Stromal cell of bone marrow (primary cell): ENCODE measurements at places on chromosomes 7 and 10.
A peak's percentile ranks its signal among the peaks of the same experiment; 100 is the strongest.

DNA sequence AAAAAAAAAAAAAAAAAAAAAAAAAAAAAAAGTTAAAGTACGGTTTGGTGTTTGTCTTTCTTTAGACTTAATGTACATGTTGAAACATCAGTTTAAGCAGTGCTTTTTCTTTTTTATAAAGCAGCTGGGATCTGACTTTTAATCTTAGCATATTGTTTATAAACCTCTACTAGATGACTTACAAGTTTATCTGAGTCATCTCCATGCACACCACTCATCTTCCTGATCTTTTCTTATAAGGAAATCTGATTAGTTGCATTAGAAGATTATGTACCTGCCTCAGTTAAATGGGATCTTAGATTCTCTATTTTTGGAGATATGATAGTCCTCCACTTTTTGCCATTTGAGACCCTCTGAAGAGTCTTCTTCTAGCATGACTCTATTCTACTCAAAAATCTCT lies 391.9 kb upstream of the LRGUK start:
- no peak for DNase-seq

GRCh38 chr7:42876182-42877068 lies 35.4 kb downstream of the C7orf25 start:
- peak; percentile 54 for DNase-seq

DNA sequence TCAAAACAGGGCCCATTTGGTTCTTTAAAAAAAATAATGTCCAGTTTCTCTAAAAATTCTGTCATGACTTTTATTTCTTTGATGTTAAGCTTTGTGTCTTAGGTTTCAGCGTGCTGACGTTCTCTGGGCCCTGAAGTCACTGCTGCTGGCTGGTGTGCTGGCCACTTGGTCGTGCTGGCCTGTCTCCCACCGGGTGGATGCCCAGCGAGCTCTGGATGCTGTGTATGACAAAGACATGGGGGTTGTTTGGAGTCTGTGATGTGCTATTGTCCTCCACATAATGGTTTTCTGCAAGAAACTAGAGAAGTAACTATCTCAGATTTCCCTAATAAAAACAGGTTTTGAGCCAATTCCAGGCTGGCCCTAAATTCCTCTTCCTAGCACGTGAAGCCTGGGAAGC lies 9.5 kb upstream of the IDI2 start:
- DNase-seq: no peak

DNA sequence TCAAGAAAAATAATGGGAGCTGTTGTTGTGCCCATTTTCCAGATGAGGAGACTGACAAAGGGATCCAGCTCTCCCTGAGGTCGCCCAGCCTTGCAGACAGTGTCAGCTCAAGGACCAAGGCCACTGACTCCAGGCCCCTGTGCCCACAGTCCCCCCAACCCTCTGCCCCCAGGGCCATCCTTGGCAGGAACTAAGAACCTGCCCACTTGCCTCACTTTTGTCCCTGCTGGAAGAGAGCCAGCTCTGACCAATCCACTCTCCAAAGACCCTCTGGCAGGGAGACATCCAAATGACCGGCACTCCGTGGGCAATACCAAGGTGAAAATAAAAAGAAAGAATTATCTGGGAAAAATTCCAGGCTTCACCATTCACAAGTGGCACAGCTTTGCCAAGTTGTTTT lies 101.3 kb downstream of the TCERG1L start:
- no peak for DNase-seq

- no peak for DNase-seq
These were observed 718 bp upstream of the UMAD1 start for GRCh38 chr7:7639847-7640220.

DNA sequence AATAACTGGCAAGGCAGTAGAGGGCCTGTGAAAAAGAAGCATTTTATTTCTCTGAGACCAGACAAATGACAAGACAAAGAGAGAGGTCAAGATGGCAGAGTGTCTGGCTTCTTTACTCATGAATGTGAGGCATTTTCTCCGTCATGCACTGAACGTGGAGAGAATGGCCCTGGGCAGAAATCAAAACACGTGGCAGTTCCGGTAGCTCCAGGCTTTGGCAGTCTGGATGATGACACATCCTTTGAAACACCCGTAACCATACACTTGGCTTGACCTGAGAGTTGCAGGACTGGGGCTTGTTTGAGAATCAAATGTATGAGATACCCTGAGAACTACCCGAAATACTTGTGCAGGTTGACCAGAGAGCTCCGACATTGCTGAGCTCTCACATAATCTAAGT lies 537.6 kb downstream of the ACTR3B start:
- DNase-seq: no peak

DNA sequence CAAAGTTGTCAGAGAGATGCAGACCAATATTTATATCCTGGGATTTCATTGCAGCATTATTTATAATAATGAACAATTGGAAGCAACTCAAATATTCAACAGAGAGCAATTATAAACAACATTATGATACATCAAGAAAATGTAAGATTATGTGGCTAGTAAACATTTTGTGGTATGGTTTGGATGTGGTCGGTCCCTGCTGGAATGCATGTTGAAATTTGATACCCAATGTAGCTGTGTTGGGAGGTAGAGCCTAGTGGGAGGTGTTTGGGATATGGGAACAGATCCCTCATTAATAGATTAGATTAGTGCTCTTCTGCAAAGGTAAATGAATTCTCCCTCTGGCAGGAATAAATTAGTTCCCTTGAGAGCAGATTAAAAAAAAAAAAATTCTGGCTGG lies 350.9 kb downstream of the ANKRD30A start:
- no peak for DNase-seq

DNA sequence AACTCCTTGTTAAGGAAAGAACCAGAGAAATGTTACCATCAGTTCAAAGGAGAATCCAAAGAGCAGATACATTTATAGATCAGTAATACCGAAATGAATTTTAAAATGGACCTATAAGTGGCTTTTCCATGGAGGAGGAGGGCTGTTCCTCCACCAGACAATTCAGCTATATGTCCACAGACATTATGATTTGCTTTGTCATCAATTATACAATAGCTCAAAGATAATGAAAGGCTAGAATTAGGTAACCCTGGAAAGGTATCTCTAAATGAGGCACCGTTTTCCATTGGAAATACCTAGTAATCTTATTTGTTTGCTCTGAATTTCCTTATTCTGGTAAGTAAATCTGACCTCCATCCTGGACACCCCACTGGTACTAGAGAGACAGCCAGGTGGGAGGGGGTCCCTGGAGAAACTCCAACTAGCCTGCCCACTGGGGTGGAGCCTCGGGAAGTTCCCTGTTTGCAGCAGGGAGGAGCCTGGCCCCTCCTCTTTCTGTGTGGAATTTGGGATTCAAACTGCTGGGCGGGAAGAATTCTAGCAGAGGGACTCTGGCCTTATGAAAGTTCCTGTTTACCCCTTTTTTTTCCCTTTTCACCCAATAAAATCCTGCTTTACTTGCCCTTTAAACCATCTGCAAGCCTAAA lies 218.0 kb downstream of the PHF14 start:
- DNase-seq: no peak

- no peak for DNase-seq
These were observed 9.2 kb downstream of the GNA12 start for GRCh38 chr7:2834748-2835441.

DNA sequence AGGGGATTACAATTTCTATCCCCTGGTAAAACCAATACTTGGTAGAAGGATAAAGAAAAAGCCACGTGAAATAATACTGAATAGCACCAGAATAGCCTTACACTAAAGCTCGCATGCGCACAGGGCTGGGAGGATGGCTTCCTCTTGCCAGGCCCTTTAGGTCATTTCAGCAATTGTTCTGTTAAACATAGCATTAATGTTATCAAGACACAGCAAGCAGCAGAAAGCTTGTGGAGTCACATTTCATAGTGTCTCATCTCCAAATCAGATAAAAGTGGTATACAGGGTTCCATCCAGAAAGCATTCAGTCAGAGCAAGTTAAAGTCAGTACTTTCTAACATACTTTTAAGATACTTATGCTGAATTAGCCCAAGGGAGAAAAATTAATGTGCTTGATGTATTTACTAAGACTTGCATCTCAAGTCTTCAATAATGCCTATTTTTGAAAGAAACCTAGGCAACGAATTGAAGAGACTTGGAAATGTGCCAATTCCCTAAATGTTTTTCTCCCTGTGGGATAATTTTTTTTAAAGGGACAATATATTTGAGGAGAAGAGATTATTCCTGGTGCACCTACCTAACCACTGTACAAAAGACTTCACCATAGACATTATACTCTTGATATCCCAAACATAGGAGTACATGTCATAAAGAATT lies 14.3 kb upstream of the NPM3 start:
- DNase-seq: no peak

- DNase-seq: no peak
These were observed 46.5 kb downstream of the TSPAN15 start for GRCh38 chr10:69497611-69498390.

DNA sequence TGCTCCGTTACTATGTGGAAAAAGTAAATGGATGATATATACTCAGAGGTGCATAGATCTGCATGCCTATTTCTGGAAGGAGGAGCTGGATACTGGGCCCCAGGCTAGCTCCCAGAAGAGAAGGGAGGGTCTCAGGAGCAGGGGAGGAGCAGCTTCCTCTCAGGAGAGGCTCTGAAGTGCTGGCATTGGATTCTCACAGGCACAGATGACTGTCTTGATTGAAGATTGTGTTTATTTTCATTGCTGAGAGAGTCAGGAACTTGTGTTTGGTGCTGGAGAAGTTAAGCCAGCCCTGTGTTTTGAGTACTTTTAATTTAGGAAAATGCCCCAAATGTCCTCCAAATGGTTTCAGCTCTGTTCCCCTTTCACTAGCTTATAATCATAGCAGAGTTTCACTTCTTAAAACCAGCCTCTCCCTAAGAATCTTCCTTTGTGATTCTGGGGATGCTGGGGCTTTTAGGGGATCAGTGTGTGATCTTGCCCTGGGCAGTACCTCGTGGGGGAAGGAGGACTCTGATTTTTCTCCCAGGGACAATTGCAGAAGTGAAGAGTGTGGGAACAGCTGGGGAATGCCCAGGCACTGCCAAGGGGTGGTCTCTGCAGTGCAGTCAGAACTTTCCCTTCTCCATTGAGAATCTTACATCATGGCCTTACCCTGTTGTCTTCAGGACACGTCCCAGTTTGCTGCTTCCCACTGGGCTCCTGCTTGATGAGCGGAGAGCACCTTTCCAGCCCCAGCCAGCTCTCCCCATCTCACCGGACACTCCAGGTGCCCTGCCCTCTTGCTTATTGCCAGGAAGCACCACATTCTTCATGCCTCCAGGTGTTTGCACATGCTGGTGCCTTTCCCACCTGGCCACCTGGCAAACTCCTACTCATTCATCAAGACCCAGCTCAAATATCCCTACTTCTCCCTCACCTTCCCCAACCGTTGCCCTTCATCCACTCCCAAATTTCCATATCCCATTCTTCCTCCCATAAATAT lies 102.8 kb downstream of the ARHGAP22 start:
- DNase-seq: no peak

GRCh38 chr10:89085153-89085552 lies 94.6 kb downstream of the FAS start:
- no peak for DNase-seq

- no peak for DNase-seq
These were observed 116.8 kb upstream of the SH2B2 start for GRCh38 chr7:102169651-102170392.

GRCh38 chr10:46285300-46285699 lies 1.5 kb upstream of the ANTXRL start:
- DNase-seq: no peak

- no peak for DNase-seq
These were observed 174.4 kb downstream of the ARID5B start for GRCh38 chr10:62075912-62076311.

GRCh38 chr10:131654471-131655087 lies 246.2 kb upstream of the PPP2R2D start:
- no peak for DNase-seq

DNA sequence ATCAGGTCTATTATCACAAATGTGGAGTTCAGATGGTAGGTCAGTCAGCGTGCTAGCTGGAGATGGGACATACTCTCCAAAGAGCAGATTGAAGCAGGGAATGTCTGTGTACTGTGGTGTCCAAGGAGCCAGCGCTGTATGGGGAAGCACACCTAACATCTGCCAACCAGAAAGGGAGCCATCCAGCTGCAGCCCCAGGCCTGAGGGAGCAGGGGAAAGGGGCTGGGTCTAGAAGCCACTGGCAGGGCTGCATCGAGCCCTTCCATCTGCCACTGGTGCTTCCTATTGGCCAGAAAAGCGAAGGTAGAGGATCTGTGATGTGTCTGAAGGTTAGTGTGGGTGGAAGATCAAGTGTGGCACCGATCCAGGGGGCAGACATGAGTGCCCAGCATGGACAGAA lies 8.0 kb upstream of the RAMP3 start:
- no peak for DNase-seq

- no peak for DNase-seq
These were observed 138.7 kb downstream of the FAM204A start for GRCh38 chr10:118203461-118203860.

DNA sequence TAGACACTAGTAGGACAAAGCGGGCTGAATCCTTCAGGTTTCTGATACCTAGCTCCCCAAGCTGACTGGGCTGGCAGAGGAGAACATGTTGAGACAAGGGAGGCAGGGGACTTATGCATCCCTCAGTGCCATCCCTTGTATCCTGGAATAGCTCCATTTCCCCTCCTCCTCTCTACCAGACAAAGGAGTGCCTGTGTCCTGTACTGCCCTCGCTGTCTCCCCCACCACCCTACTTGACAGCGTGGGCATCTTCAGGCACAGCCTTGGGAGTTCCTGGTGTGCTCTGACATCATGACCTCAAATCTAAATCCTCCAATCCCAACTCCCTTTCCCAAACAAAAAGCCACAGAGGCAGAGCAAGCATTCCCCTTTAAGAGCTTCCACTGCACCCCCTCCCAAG lies 9.0 kb downstream of the SFXN3 start:
- no peak for DNase-seq

DNA sequence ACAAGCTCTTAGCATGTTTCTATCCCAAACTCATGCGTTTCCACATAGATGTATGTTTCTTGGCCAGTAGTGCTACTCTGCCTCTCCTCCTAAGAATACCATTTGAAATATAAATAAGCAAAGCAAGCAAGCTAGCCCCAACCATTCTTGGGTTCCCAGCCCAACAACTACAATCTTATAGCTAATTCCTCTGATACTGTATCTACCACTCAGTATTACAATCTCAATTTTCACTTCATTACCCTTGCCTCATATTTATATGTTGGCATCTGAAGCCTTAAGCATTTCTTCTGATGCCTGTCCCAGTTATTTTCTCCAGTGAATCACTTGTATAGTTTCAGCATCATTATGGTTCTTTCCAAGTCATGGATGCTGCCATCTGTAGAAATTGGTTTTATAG lies 181.1 kb downstream of the ST7 start:
- DNase-seq: no peak

GRCh38 chr10:43237631-43238446 lies 29.0 kb downstream of the RASGEF1A start:
- DNase-seq: no peak

DNA sequence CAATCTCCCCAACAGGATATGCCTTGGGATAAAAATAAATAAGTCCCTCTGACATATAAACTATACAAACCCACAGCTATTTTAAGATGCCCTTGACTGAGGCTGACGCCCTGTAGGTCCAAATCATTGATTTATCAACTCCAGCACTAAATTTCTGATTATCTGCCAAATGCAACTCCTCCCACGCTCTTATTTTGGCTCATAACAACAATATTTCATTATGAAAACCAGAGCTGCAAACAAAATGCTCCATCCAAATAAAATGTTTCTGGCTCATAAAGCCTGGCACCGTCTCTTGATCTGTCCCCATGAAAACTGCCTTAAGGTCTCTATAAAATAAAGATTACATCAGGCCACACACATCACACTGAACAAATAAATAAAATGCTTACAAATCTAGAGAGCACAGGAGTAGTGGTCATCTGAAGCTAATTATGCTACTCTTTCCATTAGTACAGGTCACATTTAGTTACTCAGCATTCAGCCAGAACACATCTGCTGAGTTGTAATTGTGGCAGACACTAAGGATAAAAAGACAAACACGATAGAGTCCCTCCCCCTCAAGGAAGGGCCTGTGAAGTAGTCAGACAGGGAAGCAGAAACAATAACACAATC lies 28.8 kb downstream of the CACUL1 start:
- peak; percentile 14 for DNase-seq
